Stimulated activated CD4-positive, alpha-beta T cell treated with anti-CD3 and anti-CD28 coated beads, Interleukin-1b, Interleukin-23, amount 100 ng/mL, for 1 hour (primary cell): ENCODE measurements at places on chromosomes 1 and 21.

- DNase-seq: no peak
Measured at GRCh38 chr1:243267914-243268653, 12.2 kb downstream of the SDCCAG8 start.

- DNase-seq: no peak
Measured at GRCh38 chr1:14655385-14655784, 56.9 kb downstream of the KAZN start.

GRCh38 chr1:89667691-89668090, 34.8 kb downstream of the LRRC8C start:
- no peak for DNase-seq

DNA sequence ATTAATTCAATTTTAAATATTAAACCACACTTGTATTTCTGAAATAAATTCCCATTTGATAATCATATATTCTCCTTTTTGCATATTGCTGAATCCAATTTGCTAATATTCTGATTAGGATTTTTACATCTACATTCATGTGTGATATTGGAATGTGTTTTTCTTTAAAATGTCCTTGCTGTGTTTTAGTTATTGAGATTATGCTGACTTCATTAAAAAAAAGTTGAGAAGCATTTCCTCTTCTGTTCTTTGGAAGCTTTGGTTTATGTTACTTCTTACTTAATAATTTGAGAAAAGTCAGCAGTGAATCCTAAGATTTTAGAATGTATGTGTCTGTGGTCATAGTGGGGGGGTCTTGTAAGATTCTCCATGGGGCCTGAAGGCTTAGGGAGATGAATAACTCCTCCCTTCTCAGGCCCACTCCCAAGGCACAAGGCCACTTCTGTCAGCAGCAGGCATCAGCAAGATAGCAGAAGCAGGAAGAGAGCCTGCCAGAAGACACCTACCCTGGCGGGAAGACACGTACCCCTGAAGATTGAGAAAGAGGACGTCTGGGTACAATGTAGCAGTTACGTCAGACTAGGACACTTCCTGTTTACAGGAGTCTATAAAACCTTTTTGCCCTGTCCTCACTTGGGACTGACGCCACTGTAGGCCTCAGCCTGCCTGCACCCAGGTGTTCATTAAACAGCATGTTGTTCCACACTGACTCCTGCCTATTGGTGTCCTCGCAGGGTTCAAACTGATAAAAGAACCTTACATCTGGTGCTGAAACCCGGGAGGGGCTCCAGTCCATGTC, 56.9 kb downstream of the ODF2L start:
- DNase-seq: no peak

- no peak for DNase-seq
Measured at GRCh38 chr21:45889961-45890360, 91.6 kb upstream of the COL6A1 start.

DNA sequence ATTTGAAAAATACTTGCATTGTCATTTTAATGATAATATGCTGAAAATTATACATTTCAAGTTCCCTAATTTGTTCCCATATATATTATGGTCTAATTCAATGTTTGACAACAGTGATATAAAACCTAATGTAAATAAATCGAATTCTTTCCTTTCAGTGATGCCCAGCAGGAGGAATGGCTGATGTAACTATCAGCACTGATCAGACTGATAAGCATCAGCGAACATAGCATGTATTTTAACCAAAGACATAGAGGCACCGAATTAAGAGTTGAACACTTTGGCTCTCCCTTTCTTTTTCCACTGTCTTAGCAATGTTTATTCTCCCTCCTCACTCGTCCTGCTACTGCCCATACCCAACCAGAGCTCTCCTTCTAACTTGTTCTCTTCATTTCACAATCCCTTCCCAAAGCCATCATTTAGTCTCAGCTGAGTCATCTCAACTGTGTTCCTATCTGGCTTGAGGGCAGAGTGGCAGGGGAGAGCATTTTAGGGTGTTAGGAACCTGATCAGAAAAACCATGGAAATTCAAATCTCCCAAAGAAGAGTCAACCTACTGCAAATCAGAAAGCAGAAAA, 58.8 kb upstream of the C1orf115 start:
- DNase-seq: no peak

GRCh38 chr1:33633019-33633801, 160.8 kb downstream of the ZSCAN20 start:
- peak; percentile 81 for DNase-seq

DNA sequence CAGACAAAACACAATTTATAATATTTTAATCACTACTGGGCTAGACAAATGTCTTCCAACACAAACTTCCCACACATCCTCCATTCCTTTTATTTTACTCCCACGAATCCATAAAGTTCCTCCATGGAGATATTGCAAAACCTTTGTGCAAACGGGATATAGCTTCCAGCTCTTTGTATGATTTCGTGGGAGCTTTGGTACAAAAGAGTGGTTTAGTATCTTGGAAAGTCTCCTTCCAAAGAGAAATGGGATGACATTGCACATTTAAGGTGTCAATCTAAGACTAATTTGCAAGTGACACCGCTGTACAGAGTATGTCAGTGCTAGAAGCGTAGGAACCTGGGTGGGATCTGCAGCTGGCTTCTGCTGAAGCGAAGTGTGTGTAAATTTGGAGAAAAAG, 455.2 kb upstream of the RUNX1 start:
- DNase-seq: no peak

- no peak for DNase-seq
Measured at GRCh38 chr1:232624546-232625281, 5.2 kb downstream of the SIPA1L2 start.

DNA sequence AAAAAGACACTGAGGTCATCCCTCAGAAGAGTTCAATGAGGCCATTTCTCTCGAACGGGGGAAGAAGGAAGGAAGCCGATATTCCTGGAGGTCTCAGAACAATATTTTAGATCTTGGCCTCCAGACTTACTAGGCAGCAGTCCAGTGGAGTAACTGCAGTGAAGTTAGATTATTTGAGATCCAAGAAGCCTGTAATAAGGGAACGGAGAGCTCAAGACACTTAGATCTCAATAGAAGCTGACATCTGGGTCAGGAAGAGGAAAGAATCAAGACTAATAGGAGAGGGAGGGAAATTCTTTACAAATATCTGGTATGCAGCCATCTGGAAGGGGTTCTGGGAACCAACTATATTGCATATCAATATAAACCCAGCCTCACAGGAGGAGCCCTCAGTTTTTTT, 13.6 kb upstream of the ENAH start:
- DNase-seq: no peak

GRCh38 chr1:21126324-21126723, 50.4 kb downstream of the EIF4G3 start:
- no peak for DNase-seq

DNA sequence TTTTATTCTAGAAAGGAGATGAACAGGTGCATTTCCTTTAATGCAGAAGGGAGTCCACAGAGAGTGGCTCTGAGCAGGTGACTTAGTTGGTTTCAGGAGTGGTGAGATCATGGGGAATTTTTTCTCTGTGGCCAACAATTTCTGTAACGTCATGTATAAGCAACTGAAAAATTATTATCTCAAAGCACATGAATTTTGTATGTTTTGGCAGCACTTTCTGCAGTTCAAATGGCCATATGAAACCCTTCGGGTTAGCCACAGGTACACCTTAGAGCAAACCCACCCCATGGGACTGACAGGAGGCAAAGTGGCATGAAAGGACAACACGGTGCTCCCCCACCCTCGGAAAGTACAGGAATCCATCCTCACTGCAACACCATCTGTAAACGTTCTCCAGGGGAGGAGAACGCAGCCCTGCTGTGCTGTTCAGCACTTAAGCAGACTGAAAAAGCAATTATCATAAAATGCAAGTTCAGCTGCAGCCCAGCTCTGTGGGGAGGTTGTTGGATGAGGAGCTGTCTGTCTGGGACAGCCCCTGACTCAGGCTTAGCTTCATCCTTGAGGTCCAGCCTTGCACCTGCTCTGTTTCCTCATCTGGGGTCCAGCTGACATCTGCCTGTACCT, 55.8 kb upstream of the CLDN14 start:
- DNase-seq: no peak

- DNase-seq: no peak
Measured at GRCh38 chr1:51328279-51328678, 2.1 kb downstream of the TTC39A start.

DNA sequence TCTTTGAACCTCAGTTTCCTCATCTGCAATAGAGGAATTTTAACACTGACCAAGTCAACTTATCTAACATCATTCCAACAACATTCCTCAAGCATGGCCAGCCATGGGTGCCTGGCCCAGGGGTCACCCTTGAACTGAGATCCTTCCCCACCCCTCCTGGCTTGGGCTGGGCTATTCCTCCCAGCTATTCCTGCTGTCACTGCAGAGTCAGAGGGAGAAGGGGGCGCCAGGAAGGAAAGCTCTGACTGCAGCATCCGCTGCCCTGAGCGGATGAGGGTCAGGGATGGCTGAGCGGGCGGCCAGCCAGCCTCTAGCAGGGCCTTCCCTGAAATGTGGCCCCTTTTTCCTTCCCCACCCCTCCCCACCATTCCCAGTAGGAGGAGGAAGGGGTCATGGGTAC, 3.1 kb downstream of the TINAGL1 start:
- no peak for DNase-seq

- no peak for DNase-seq
Measured at GRCh38 chr1:83689921-83690868, 308.7 kb downstream of the TTLL7 start.

- DNase-seq: no peak
Measured at GRCh38 chr1:93699049-93699384, 17.4 kb upstream of the BCAR3 start.

- DNase-seq: no peak
Measured at GRCh38 chr1:96080925-96081324, 640.7 kb upstream of the PTBP2 start.

DNA sequence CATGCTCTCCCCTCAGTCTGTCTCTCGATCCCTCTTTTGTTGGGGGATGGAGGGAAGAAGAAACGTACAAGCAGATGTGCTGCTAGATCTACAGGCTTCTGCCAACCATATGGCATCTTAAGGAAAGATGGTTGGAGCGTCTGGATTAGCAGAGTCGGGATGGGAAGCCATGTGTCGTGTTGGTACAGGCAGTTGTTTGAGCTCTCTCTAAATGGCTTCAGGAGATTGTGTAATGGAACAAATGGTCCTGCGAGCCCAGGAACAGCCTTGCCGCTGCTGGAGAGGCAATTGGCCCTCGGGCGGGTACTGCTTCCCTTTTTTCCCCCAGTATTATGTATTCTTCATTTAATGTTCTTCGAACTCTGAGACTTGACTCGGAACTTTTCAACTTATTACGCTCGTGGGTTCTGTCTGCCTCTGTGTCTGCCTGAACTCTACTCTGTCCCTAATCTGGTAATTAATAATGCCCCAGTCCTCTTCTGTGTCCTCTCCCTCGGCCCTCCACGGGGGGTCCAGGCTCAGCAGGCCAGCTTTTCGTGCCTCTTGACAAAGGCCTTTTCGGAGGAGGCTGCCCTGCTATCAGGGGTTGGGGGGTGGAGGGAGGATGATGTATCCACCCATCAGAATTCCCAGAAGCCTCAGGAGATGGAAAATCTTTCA, 215.3 kb downstream of the SDCCAG8 start:
- no peak for DNase-seq

DNA sequence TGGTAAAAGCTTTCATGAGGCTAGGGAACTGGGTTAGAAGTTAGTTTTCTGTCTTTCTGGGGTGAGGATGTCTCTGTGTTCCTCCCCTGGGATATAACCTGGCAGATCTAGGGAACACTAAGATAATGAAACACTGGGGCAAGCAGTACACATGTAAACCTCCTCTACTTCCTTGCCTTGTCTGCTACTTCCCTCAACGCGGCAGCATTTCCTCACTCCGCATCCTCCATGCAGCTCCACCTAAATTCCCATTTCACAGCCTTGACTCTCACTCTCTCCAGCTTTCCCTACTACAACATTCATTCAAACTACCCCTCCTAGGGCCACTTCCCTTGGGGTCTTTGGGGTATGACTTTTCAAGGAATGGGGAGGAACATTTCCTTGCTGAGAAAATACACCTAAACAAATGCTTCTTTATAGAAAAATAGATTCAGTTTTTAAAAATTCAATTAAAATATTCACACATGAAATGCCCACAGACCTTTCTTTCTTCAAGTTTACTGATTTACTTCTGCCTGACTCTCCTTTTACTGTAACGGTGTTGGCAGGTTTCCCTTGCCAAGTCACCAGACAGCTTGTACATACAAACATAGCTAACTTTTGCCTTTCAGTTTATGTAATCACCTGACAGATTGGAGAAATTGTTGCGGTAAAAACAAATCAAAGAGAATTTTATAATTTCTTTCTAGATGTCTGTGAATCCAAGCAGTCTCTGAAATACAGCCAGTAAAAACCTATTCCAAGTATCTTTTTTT, 90.1 kb downstream of the TNFSF18 start:
- DNase-seq: no peak
